ENCODE measurements at places on chromosomes 12 and 14.

DNA sequence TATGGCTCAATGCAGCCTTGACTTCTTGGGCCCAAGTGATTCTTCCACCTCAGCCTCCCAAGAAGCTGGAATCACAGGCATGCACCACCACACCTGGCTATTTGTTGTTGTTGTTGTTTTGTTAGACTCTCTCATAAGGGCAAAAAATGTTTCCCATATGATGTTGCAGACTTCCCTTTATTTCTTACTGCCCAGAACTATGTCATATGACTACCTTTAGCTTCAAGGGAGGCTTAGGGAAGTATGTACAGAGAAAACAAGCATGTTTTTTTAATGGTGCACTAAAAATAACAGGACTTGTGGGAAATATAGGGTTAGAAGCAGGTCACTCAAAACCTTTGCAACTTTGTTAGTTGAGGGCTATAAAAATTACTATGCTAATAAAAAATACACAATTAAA, 4.3 kb upstream of the GPR19 start:
- H3K4me3 ChIP-seq = no peak overlapping the region
- H3K27me3 ChIP-seq = no peaks in the 10 kb centered on the region
- no peaks in the 10 kb centered on the region for H3K4me1 ChIP-seq
- no peaks in the 10 kb centered on the region for H3K36me3 ChIP-seq
- no peak for DNase-seq
- H3K27ac ChIP-seq = no peak overlapping the region

DNA sequence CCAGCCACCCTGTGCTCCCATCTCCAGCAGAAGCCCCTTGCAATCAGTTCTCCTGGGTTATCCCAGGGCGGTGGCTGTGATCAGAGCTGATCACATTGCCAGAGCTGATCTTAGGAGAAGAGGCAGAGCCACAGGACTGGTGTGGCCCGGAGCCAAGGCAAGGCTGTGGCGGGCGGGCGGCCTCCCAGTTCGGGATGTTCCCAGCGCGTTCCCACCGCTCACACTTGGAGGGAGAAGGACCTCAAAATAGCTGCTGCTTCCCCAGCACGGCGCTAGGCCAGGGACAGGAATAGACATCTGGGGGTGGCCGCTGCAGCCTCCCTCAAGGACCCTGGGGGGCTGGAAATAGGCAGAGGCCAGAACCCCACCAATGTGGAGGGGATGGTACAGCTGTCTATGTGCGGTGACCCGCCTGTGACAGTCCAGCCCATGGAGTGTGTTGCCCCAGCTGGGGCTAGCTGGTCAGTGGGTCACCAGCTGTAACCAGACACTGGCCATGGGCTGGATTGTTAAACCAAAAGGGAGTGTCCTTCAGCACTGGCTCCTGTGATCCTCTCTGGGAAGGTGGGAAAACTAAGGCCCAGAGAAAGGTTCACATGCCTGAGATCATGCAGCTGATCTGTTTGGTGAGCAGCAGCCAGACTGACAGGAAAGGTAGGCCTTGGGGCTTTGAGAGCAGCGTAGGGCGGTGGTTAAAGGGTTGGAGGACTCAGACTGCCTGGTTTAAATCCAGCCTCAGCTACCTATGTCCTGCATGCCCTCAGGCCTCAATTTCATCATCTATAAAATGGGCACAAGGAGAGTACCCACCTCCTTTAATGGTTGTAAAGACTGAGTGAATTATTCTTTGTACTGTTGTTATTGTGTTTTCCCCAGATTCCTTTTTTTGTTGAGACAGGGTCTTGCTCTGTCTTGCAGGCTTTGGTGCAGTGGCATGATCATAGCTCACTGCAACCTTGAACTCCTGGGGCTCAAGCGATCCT, 8.0 kb upstream of the POP5 start:
- DNase-seq = no peak
- peak overlapping the region; percentile 19 for H3K27ac ChIP-seq
- H3K4me1 ChIP-seq = no peaks in the 10 kb centered on the region
- no peak overlapping the region for H3K4me3 ChIP-seq
- H3K36me3 ChIP-seq = no peaks in the 10 kb centered on the region

- DNase-seq = no peak
- H3K27ac ChIP-seq = no peak overlapping the region
- no peak overlapping the region for H3K4me3 ChIP-seq
- peaks cover 9% of the 10 kb centered on the region for H3K27me3 ChIP-seq
Measured at GRCh38 chr12:57223191-57224165, 6.0 kb upstream of the SHMT2 start.

- no peaks in the 10 kb centered on the region for H3K4me1 ChIP-seq
- no peak overlapping the region for H3K27ac ChIP-seq
- no peak overlapping the region for H3K4me3 ChIP-seq
- H3K36me3 ChIP-seq = no peaks in the 10 kb centered on the region
Measured at GRCh38 chr12:55428331-55429243, 2.5 kb downstream of the OR6C76 start.

DNA sequence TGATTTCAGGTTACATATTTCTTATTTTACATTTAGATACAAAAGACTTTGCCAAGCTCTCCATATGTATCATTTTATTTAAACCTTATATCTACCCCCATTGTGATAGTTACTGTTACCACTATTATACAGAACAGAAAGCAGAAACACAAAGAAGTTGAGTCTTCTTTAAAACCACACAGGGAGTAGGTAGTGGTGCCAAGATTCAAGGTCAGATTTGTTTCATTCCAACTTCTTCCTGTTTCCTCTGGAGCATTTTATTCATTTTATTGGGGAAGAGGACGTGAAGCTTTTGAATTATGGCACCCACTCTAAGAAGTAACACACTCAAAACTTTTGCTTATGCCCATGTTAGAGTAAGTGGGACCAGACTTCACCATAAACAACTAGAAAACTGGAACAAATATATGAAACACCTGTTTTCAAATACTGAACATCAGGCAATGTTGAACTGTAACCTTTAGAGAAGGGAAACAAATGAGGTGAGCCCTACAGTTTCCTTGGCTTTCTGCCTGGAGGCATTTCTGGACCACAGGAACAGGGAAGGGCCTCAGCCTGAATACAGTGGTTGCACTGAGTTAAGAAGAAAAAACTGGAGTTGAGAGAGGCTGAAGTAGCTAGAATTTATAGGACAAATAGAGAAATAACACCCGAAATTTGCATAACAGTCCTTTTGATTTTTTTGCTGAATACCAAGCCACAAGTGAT, 160.4 kb upstream of the SSTR1 start:
- no peaks in the 10 kb centered on the region for H3K4me1 ChIP-seq
